NB4 (cell line): ENCODE measurements at places on chromosomes 13 and 19.
A peak's percentile ranks its signal among the peaks of the same experiment; 100 is the strongest.

DNA sequence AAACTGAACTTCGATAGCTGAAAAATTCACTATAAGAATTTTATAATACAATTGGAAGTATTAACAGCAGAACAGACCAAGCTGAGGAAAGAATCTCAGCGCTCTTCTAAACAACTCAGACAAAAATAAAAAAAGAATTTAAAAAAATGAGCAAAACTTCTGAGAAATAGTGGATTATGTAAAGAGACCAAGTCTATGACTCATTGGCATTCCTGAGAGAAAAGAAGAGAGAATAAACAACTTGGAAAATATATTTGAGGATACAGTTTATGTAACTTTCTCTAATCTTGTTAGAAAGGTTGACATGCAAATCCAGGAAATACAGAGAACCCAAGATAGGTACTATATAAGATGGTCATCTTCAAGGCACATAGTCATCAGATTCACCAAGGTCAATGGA lies 25.4 kb downstream of the SLC25A15 start:
- DNase-seq: no peak

- no peak for DNase-seq
Observed at GRCh38 chr13:88031980-88032559, 360.9 kb downstream of the SLITRK5 start.

- no peak for DNase-seq
Observed at GRCh38 chr19:46042252-46042883, 1.6 kb upstream of the IGFL4 start.

- DNase-seq: peak; percentile 79
Observed at GRCh38 chr19:17488593-17489391, 18.5 kb downstream of the SLC27A1 start.
